ENCODE measurements at places on chromosomes 7 and 10. TPM values are rescaled to one million over a fixed set of nuclear protein-coding genes. Genes with fewer than 3 reads are reported as not detected.

Gene TLX1
- total RNA-seq: 1.3 TPM

Gene CTNNA3
- 1.5 TPM for total RNA-seq

Gene XRCC2
- total RNA-seq: 0.18 TPM

Gene PTPN20
- total RNA-seq: 0.08 TPM

Gene LRMDA
- total RNA-seq: 9.1 TPM

Gene ARHGAP22
- total RNA-seq: 0.13 TPM

DNA sequence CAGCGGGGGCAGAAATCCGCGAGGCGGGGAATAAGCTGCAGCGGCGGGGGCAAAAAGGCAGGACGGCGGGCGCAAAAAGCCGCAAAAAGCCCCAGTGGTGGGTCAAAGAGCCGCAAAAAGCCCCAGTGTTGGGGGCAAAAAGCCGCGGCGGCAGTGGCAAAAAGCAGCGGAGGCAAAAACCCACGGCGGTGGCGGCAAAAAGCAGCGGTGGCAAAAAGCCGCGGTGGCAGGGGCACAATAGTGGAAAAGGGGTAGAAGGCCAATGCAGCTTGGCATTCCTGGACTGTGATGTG is 525.3 kb downstream of the ZNF33B start:
- DNase-seq: no peak

DNA sequence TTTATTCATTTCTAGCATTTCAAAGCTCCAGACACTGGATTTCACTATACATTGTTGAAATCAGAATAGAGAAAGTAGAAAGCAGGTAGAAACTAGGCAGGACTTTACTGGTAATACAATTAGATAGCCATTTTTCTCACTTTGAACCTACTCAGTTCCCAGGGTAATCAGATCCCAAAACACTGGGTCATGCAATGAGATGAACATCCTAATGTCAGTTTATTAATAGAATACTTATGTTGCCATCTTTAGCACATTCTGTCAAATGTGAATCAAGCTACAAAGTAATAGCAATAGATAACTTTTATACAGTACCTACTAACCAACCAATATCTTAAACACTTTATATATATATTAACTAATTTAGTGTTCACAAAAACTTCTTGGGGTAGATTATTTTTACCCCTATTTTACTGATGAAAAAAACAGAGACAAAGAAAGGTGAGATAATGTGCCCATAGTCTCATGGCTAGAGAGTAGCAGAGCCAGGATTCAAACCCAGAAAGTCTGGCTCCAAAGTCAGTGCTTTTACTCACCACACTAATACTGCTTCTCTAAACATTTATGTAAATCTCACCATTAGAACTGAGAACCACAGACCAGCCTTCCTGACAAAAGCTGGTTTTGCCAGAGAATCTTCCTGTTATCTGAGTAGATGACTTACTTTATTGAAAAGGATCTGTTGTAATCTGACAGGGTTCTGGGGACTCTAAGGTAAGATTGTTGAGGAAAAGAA is 153.8 kb upstream of the KAT6B start:
- no peak for DNase-seq

GRCh38 chr10:95026461-95026860 is 42.8 kb downstream of the CYP2C8 start:
- no peak for DNase-seq

- DNase-seq: no peak
These were observed 200.1 kb downstream of the CCDC3 start for GRCh38 chr10:12801214-12802087.

DNA sequence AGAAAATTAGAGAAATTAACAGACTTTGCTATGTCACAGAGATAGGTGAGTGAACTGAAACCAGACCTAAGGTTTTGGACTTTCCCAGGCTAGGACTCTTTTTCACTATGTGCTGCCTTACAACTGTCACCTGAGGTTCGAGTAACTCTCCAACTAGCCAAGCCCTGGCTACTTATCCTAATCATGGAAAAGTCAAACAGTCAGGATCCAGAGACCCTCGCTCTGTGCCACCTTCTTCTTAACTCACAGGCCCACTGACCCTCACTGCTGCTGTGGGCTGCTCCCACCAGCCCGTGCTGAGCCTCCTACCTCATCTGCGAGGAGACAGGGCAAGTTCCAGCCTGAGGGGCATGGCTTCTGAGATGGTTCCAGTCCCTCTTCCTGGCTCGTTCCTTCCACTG is 211.4 kb upstream of the KLF14 start:
- no peak for DNase-seq

Data from left lobe of liver (tissue), 2 donors.